ENCODE measurements at places on chromosomes 1 and 21. TPM values are rescaled to one million over a fixed set of nuclear protein-coding genes. Genes with fewer than 3 reads are reported as not detected.

- peak; percentile 81 for DNase-seq
Measured at GRCh38 chr1:29259802-29260441, 23.6 kb downstream of the PTPRU start.

HSD3B2 gene
- 0.52 TPM for total RNA-seq

DNA sequence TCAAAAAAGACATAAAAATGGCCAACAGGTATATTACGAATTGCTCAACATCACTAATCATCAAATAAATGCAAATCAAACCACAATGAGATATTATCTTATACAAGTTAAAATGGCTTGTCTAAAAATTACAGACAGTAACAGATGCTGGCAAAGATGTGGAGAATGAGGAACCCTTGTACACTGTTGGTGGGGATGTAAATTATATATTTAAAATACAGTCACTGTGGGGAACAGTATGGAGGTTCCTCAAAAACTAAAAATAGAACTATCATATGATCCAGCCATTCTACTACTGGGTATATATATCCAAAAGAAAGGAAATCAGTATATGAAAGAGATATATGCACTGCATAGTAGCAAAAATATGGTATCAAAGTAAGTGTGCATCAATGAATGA lies 1037.2 kb upstream of the B3GALT2 start:
- no peak for DNase-seq

DNA sequence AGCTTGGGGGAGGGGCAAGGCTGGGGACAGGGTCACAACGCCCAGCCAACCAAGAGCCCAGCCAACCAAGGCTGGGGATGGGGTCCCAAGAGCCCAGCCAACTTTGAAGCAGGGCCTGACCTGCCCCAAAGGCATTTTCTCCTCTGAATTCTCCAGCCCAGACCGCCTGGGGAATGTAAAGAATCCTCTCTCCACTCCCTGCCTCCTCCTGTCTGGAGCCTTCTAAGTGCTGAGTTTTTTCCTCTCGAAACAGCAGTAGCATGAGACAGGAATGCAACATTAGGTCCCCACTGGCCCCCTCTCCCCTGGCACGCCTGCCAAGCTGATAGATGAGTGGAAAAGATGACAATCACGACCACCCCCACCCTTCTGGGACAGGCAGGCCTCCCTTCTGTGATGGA lies 17.0 kb downstream of the C1orf198 start:
- DNase-seq, result no peak

AK5 gene
- 0.93 TPM for total RNA-seq

DIP2A gene
- total RNA-seq, result 24.3 TPM

CAPN2 gene
- 234 TPM for total RNA-seq

RHBDL2 gene
- not detected for total RNA-seq

- DNase-seq, result no peak
Measured at GRCh38 chr1:229859026-229859425, 208.0 kb upstream of the GALNT2 start.

- DNase-seq, result peak; percentile 46
Measured at GRCh38 chr1:228423404-228424053, 6.9 kb upstream of the TRIM17 start.

TNFRSF8 gene
- 1.3 TPM for total RNA-seq

DNA sequence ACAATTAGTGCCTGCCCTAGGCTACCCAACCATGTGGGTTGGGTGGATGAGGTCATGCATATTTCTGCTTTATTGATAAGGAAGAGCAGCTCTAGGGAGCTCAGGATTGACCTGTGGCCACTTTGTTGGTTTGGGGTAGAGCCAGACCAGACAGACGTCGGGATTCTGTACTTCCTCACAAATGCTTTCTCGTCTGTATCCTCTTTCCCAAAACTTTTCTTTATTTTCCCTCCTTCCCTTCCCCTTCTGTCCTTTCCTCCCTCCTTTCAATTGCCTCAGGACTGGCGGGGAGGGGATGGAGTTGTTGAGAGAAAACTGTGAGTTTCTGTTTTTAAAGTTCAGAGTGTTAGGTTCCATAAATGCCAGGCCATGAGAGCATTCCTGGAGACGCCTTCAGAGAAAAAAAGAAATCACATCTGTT lies 68.0 kb downstream of the UCK2 start:
- DNase-seq, result no peak

DNA sequence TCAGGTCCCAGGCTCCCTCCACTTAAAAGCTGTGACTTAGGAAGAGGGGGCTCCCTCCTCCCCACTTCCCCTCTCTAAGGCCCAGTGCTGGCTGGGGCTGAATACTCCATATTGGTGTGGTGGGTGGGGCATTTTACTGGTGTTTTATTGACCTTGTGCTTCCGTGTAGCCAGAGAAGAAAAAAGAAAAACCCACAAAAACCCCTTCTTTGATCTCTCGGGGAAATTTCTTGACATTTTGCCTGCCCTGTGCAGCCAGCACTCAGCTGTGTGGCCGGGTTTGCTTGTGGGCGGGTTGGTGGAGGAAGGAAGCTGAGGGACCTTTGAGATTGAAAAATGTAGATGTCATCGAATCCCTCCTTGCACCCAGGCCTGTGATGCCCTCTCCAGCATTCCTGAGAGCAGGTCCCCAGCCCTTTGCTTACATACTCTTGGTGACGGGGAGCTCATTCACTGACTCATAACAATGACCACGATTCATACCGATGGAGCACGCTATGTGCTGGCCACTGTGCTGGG lies 24.8 kb downstream of the TNFRSF8 start:
- DNase-seq, result peak; percentile 62

- peak; percentile 89 for DNase-seq
Measured at GRCh38 chr1:31745096-31745945, 18.8 kb downstream of the ADGRB2 start.

ATAD3A gene
- total RNA-seq, result 12.2 TPM

PROX1 gene
- total RNA-seq, result 8.8 TPM

DNA sequence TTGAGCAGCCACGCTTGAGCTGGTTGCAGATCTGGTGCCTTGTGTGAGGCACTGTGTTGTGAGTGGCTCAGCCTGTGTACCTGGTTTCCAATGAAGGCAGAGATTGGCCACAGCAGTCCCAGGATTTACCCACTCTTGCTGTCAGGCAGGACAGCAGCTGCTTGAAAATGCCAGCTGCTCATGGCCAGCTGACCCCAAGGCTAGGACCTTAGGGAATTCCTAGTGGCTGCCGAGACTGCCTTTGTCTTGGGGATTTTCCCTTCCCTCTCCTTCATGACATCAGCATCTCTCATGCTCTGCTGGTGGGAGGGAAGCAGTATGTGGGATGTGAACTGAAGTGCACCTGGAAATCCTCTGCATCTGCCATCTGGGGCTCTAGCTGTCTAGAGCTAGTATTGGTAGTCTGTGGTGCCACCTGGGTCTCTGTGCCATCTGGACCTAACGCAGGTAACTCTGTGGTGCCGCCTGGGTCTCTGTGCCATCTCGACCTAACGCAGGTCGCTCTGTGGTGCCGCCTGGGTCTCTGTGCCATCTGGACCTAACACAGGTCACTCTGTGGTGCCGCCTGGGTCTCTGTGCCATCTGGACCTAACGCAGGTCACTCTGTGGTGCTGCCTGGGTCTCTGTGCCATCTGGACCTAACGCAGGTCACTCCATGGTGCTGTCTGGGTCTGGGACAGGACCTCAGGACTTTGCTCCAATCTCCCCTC lies 3.8 kb upstream of the LRRC47 start:
- DNase-seq, result no peak

GRCh38 chr1:228541725-228542124 lies 54.5 kb downstream of the RNF187 start:
- DNase-seq, result no peak
